ENCODE measurements at places on chromosomes 7 and 10.

GRCh38 chr10:77832238-77832637 lies 94.3 kb downstream of the DLG5 start:
- DNase-seq = no peak

- no peak for DNase-seq
These were observed 19.9 kb upstream of the SP4 start for GRCh38 chr7:21407796-21408480.

DNA sequence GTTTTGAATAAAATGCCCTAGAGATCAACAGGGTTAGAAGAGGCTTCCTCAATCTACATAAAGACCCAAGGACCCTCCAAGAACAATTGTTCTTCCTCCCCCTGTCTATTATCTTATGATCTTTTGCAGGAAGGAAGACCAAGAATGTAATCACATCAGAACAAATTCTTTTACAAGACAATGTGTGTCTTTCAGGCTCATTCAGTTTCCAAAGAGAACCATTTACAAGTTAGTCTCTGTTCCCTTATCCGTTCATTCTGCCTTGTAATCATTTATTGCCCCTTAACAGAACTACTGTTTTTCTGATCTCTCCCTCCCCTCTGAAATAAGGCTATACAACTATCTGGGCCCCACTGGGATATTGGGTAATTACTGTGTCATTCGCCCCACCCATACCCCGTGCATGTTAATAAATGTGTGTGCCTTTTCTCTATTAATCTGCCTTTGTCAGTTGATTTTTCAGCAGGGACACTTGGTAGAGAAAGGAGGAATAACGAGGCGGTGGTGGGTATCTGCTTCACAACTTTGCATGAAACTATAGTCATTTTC lies 5.7 kb upstream of the MKRN1 start:
- DNase-seq = no peak

- no peak for DNase-seq
These were observed 129.3 kb upstream of the BET1 start for GRCh38 chr7:94133460-94133859.
